ENCODE measurements at places on chromosomes 6 and 20. TPM values are rescaled to one million over a fixed set of nuclear protein-coding genes. Genes with fewer than 3 reads are reported as not detected.

GRCh38 chr6:21158873-21159272 lies 434.7 kb upstream of the SOX4 start:
- no peak for DNase-seq

DNA sequence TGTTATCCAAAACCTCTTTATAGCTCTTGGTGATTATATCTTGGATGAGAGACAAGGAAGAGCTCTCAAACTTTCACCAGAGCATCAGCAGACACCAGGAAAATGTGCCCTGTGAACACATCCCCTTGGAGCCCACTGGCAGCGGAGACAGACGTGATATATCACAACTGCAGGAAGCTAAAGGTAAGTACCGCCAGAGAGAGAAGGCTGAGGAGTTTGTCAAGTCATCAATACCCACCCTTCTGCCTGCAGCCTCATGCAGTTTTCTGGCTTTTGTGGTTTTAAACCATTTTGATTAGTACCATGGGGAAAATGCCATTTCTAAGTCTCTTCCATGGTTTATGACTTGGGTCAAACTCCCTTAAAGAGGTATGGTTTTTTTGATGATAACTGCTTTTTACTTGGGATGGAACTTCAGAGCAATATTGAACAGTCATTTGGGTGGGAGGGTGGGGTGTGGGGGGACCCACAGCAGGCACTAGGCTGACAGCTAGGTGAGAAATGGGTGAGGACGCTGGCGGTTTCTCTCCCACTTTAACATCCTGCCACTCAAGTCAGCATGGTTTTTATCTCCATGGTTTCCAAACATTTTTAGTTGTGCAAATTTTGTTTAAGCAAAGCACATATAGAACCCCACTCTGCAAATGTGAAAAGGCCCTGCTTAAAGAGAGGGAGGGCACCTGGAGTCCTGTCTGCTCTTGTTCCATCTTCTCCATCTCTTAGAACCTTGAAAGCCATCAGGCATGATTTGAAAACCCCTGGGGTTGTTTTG lies 108.4 kb downstream of the SCML4 start:
- DNase-seq, result no peak

DNA sequence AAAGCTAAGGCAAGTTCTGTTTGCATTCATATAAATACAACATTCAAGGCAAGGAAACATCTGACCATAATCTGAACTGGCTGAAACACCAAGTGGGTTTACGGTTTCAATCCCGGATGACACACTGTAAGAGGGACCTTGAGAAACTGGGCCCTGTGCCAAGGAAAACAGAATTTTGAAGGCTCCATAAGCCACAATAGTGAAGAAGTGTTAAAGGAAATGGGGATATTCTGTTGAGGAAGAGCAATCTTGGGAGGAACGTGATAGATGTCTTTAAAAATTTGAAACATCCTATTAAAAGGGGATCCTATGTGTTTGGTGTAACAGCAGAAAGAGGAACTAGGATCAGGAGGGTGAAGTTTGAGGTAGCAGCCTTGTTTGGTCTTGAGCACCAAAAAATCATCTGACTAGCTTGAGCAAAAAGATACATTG lies 82.4 kb upstream of the TAB2 start:
- DNase-seq, result peak; percentile 58

PRKN gene
- total RNA-seq, result 0.63 TPM

HDGFL1 gene
- not detected for total RNA-seq

GRCh38 chr6:54431466-54431865 lies 123.2 kb downstream of the TINAG start:
- peak; percentile 46 for DNase-seq

DNA sequence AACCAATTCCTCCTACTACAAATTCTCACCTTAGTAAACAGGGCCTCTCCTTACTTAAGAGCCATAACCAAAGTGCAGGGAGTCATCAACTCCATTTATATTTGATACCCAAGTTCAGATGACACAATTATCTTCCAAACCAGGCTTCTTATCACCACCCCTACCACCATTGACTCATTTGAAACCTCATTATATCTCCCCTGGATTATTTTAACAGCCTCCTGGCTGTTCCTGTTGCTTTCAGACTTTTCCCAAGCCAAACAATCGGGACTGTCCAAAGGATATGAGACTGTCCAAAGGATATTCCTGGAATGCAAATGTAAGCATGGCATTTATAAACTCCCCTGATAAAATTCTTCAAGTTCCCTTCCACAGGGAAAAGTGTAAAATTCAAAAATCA lies 394.3 kb downstream of the MAFB start:
- DNase-seq, result no peak
